ENCODE measurements at places on chromosomes 1 and 21.

- DNase-seq = no peak
Observed at GRCh38 chr1:75672528-75673393, 51.7 kb upstream of the ACADM start.

GRCh38 chr1:236907205-236907604 is 97.0 kb downstream of the MT1HL1 start:
- DNase-seq = no peak

DNA sequence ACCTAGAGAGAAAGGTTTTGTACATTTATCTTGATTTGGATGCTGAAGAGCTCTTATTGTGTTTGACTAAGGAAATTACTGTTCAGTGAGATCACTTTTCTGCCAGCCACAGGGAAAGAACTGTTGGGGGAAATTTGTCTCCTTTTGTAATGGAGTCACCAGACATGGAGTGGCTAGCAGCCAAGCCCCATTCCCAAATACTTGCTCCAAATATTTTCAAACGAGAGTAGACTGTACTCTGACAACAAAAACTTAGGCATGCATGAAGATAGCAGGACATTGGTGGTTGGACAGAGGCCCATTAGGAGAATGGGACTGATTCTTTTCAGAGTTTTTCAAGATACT is 21.1 kb downstream of the IPO9 start:
- no peak for DNase-seq

DNA sequence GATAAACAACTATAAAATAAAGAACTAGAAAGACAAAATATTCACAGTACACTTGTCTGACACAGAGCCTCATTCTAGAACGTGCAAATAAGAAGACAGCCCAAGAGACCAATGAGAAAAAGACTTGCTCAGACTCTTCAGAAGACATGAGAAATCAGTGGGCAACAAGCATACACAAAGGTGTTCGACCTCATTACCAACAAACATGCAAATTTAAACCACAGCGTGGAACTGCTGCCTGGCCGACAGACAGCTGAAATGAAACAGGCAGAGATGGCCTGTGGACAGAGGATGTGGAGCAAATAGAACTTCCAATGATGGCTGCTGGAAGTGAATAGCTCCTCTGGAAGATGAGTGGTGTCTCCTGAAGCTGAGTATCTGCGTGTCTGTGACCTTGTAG is 22.4 kb upstream of the COL6A1 start:
- DNase-seq = no peak

- no peak for DNase-seq
Observed at GRCh38 chr1:151990856-151991198, 2.8 kb downstream of the S100A10 start.

- no peak for DNase-seq
Observed at GRCh38 chr1:8560611-8561544, 243.0 kb downstream of the SLC45A1 start.

- no peak for DNase-seq
Observed at GRCh38 chr1:82837766-82838465, 1037.2 kb downstream of the ADGRL2 start.

DNA sequence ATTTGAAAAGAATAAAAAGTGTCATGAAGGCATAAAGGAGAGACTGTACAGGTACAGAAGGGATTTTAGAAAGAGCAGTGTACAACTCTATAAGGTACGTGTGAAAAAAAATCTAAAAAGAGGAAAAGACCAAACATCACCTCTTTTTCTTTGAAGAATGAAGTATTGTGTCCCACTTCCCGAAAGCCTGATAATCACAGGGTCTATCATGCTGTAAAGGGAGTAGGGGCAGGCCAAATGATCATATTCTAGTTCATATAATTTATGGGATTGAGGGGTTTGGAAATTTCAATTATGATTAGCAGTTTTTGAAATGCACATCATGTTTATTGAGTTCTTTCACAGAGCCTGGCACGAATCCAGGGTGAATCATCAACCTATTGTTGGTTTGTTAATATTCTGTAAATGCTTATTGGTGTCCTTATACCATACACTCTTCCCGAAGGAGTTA is 910 bp upstream of the RERE start:
- DNase-seq = no peak

GRCh38 chr1:45802343-45803298 is 791 bp upstream of the MAST2 start:
- no peak for DNase-seq

DNA sequence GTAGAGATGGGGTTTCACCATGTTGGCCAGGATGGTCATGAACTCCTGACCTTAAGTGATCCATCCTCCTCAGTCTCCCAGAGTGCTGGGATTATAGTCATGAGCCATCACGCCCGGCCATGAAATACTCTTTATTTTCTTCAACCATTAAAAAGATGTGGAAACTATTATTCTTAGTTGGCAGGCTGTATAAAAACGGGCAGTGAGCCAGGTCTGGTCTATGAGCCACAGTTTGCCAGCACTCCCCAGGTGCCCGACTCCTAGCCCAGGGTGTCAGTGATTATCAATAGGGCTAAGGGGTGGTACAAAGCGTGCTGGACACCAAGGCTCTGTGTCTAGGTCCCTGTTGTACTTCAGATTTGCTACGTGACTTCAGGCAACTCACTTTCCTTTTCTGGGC is 3.7 kb upstream of the TMEM61 start:
- no peak for DNase-seq

DNA sequence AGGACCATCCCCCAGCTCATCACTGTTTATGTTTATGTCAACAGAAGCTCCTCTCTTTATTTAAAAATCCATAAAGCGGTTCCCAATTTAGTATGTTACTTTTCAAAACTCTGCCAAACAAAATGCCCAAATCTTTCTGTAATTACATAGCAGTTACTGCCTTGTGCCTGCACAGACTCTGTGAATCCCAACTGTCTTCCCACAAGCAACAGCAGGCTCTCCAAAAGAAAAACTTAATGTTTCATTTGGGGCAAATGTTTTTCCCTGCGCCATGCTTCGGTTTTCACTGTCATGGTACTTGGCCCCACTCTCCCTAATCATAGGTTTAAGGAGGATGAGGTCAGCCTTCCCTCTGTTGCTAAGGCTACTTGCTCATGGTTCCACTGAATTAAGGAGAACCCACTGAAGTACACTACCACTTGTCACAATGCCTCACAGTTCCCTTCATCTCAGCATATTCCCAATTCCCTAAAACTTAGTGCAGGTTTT is 4.6 kb downstream of the COLGALT2 start:
- DNase-seq = no peak

Data from stimulated activated CD4-positive, alpha-beta T cell treated with anti-CD3 and anti-CD28 coated beads, Interleukin-15, amount 100 ng/mL, for 1 hour (primary cell).